Putamen (tissue), 1 donor: ENCODE measurements at places on chromosomes 12 and 14.

DNA sequence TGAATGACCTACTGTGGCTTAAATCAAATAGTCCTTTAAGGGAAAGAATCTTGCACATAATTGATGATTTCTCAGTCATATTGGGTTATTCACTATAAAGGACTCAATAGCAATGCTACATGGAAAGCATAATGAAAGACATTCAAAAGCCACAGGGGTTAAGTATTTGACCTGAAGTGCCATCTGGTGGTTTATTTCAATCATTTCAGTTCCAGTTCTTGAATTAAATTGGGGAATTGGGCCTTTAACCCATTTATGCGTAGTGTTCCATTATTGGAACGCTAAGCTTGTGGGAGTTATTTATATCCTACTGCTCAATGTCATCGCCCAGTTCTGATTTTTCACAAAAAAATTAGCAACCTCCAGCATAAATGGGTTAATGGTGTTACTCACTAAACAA is 41.3 kb upstream of the C12orf71 start:
- no peak for DNase-seq

- no peak for DNase-seq
Measured at GRCh38 chr14:37589715-37590427, 5.2 kb downstream of the FOXA1 start.

DNA sequence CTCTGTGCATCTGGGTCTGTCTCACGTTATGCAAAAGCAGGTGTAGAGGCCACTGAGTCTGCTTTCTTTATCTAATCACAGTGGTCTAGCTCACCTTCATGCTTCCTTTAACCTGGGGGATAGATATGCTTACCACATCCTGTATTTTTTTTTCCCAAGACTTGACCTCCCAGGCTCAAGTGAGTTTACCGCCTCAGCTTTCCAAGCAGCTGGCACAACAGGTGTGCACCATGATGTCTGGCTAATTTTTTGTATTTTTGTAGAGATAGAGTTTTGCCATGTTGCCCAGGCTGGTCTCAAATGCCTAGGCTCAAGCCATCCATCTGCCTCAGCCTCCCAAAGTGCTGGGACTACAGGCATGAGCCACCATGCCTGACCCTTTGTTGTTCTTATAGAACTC is 236.0 kb downstream of the ATP23 start:
- DNase-seq = no peak

DNA sequence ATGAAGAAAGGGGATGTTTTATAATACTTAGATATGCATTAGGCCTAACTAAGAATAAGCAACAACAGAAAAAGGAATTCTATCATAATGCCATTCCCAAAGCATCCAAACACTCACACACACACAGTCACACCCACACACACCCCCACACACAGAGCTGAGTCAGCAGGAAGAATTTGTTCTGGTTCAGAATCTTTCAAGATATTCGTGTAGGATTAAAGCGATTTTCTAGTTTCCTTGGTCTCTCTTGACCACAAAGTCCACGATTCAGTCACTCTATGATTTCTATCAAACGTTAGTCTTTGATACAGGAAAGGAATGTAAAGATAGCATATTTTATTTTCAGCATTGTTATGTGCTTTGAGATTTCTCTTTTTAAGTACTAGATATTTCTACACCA is 382.6 kb upstream of the DCN start:
- peak; percentile 54 for DNase-seq

DNA sequence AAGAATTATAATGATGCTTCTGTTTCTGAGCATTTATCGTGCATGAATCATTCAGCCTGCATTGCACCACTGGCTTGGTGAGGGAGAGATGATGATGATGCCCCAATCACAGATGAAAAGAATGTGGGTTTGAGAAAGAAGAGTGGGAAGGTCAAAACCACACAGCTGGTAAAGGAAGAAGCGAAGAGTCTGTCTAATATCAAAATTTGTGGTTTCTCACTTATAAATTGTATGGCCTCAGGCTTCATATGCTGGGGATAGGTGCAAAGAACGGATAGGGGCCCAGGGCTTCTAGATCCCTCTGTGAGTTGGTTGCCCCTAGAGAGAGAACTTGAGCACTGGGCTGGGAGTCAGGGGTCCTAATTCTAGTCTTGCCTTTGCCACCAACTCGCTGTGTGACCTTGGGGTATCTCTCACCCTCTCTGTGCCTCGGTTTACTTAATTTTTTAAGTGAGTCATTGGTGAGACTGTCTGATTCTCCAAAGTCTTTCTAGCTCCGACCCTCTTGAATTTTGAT is 2.2 kb downstream of the OASL start:
- no peak for DNase-seq

DNA sequence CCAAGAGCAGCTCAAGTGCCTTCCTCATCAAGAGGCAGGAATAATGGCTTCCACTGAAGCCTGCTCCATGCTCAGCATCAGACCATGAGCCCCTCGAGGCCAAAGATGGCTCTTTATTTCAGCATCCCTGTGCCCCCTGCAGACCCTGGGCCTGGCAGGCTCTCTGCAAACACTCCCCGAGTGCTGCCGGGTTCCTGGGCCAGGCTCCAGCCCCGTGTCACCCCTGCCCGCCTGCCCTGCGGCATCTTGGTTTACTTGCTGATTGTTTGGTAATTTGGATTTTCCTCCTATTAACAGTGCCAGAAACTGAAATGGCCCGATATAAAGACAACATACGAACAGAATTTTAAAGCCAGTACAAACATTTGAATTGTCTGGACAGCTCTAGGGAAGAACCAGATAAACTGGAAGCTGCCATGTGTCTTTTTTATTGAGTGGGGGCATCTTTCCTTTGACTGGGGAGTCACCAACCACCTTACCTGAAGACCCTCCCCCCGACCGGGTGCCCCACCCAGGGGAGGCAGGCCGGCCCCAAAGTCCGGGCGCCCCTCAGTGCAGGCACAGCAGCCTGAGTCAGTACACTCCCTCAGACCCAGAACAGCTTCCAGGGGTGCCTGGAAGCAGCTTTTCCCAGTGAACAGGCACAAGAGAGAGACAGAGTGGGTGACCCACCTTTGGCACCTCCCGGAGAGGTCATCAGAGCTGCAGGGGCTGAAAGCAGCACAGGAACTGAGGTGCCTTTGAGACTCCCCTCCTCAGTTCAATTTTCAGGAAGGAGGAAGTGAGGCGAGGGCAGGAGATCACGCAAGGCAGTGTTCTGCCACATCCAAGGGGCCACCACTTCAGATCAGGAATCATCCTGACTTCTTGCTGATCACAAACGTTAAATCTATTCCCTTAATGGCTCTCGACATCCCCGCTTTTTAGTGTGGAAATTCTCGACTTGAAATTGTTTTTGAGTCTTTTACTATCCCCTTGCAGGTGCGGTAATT is 30.6 kb downstream of the ITPK1 start:
- no peak for DNase-seq

DNA sequence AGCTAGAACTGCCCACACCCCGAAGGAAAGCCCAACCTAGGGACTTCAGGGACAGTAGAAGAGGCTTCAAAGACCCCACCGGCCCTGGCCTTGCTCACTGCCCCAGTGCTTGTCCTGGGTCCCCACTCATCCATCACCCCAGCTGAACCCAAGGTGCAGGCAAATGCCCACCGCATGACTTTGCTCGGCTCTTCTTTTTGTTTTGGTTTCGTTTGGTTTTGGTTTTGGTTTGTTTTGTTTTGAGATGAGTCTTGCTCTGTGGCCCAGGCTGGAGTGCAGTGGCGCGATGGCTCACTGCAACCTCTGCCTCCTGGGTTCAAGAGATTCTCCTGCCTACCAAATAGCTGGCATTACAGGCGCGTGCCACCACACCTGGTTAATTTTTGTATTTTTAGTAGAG is 9.0 kb downstream of the CCDC85C start:
- no peak for DNase-seq
